Mucosa of descending colon (tissue), 3 donors: ENCODE measurements at places on chromosomes 2 and 18.

DNA sequence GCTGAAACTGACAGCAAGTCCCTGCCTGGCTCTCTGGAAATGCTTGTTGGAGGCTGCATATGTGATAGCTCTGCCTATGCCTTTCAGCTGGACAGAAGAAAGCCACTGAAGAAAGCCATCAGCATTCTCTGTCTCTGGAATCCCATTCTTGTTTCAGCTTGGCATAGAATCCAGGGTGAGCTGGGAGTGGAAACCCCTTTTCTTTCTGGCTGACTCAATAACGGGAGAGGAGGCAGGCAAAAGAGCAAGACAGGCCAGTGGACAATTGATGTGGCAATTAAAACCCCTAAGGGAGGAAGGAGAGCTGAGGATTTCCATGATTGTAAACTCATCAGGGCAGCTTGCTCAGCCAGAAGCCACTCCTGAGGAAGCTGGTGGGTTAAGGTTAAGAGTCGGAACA, 208.1 kb downstream of the CLIP4 start:
- DNase-seq: no peak

- DNase-seq: peak; percentile 25
These were observed 70.2 kb upstream of the ITM2C start for GRCh38 chr2:230794497-230794896.

GRCh38 chr2:133241224-133241571, 327.1 kb downstream of the NCKAP5 start:
- DNase-seq: no peak

- DNase-seq: no peak
These were observed 12.3 kb downstream of the FASTKD1 start for GRCh38 chr2:169561364-169561763.

DNA sequence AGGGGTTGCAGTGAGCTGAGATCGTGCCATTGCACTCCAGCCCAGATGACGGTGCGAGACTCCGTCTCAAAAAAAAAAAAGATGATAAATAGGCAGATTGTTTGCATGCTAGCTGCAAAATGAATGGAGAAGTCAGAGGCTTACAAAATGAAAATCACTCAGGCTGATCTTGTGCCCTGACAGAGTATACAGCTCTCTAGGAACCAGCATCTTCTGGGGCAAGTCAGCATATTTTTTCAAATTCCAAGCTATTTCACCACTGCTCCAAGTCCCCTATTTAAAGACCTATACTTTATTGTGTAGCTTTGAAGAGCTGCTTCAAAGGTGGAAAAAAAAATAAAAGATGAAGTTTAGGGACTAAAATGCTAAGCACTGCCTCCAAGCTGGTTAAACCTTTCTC, 6.1 kb downstream of the E2F6 start:
- DNase-seq: no peak

DNA sequence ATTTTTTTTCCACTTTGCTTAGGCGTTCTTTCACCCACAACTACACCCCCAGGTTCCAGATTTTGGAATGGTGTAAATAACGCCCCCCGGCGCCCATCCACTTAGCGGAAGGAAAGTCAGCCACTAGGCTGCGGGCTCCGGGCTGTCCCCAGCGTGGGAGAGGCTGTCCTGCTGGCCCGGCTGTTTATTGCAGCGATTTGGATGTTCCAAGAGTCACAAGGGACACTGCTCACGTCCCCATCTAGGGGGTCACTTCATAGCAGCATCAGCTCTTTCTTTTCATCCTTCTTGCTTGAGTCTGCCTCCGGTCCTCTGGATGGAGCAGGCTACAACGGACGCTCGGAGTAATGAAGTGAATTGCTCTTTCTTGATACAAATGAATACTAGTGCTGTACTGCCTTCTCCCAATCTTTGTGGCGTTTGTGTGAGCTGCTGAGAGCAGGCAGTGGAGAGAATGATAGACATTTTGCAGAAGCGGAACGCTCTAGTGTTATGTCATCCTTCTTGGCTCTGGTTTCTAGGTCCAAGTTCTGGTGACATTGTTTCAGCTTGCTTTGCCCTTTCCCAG, 50.7 kb upstream of the PAIP2B start:
- DNase-seq: peak; percentile 32

DNA sequence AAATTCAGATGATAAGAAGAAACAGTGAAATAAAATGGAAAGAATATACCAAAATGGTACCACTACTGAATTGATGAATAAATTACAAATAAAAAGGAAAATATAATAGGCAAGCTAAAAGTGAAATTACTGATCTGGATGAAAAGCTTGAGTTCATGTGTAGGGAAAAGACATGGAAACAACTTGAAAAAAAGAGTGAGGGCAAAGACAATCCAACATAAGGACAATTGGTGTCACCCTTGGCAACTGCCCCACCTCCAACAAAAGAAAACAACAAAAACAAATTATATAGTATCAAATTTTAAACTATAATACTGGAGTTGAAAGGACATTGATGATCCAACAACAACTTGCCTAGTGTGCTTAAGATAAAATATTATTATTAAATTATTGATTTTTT, 37.6 kb downstream of the PPP1R1C start:
- no peak for DNase-seq

DNA sequence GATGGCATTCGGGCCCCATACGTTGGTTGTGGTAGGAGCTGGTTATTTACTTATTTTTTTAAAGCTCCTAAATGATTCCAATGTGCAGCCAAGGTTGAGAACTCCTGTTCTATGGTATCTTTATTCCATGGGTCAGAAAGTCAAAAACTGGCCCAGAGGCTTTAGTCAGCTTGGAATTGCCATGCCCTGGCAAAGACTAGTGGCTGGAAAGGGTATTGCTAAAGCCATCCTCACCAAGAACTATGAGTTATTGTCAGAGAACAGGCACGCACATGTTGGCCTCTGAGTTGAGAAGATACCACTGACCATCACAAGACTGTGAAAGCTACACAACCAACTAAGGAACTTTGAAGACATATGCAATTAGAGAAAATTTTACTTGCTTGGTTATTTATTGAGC, 47.9 kb upstream of the ACMSD start:
- no peak for DNase-seq

GRCh38 chr18:75745147-75745546, 317.6 kb upstream of the SMIM21 start:
- DNase-seq: no peak

DNA sequence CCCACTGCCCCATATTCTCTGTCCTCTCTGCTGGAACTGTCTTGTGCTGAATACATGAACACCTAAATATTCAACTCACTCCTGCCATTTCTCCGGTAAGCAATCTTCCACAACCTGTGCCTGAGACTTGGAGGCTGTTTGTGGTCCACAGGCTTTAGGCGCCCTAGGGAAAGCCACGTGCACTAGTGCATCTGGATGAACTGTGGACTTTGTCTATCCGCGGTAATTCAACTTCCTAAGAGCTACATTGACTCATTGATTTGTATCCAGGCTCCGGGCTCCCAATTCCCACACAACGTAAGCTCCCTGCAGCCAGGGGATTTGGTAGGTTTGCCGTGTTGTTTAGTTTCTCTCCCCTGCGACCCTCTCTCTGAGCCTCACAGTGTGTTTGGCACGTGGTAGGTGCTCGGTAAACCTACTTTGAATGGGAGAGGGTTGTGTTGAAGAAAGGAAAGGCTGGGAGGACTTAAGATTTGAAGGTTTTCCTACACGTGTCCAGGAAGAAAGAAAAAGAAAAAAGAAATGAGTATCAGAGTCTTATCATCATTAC, 718.2 kb downstream of the DPP10 start:
- no peak for DNase-seq

DNA sequence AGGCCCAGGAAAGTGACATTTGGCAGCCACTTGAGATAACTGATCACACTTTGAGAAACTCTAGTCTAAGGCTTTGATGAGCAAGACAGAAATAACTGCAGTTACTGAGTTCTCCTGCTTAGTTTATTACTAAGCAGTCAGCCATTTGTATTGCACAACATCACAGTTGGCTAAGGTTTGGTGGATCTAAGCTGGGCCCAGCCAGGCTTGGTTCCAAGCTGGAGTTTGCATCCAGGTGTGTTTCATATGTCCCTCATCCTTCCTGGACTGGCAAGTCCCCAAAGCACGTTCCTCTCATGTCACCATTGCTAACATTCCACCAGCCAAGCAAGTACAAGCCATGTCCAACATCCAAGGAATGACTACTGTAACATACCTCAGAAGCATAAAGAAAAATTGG, 71.3 kb upstream of the ZNF532 start:
- DNase-seq: no peak

GRCh38 chr18:31677592-31677991, 6.8 kb downstream of the B4GALT6 start:
- no peak for DNase-seq

DNA sequence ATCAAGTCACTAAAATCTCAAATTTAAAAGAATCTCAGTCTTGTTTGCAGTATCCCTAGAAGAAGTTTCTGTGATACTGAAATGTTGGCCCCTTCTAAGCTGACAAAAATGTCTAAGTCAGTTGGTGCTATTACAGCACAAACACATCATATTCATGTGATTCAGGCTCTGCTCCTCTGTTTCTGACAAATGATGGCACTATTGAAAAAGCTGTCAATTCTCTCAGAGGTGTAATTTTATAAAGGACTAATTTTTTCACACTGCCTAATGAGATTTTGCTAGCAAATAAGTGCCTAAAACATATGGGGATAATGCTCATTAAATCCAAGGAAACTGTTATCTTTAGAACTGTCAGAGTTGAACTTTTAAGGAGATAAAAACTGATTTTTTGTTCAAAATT, 445.9 kb downstream of the DSC3 start:
- no peak for DNase-seq

DNA sequence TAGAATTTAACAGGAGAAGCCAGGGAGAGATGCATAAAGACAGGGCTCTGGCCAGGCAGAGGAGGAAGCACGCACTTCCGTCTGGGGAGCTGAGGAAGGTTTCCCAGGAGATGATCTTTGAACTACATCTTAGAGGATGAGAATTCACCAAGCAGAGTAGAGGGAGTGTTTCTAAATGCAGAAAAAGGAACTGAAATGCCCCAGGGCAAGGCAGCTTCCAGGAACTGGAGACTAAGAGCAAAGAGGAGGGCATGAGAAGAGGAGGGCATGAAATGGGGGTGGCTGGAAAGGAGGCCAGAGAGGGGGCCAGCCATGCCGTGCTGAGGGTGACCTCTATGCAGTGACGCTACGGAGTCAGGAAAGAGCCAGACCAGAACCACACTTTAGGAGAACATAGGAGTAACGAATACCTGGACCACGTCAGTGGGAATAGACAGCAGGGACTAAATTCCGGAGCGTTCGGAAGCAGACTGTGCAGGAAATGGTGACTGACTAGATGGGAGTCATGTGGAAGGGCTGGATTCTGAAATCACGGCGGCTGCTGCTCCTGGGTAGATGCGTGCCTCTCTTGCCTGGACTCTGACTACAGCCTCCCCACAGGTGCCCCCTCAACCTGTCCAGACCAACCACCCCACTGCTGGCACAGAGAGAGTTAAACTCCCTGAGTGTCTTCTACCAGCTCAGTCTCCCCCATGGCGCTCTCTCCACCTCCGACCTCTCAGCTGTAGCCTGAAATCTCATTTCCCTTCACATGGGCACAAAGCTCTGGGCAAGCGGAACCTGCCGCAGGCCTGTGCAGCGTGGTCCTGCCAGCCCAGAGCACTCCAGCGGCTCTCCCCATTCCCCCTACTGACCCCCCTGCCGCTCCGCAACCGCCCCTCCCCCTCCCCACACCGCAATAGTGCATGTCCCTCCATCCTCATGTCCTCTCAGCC, 87.0 kb upstream of the RTN4 start:
- DNase-seq: peak; percentile 57

GRCh38 chr2:145849466-145849865, 1329.5 kb upstream of the ZEB2 start:
- no peak for DNase-seq

GRCh38 chr18:63683890-63684289, 18.9 kb upstream of the SERPINB11 start:
- no peak for DNase-seq

DNA sequence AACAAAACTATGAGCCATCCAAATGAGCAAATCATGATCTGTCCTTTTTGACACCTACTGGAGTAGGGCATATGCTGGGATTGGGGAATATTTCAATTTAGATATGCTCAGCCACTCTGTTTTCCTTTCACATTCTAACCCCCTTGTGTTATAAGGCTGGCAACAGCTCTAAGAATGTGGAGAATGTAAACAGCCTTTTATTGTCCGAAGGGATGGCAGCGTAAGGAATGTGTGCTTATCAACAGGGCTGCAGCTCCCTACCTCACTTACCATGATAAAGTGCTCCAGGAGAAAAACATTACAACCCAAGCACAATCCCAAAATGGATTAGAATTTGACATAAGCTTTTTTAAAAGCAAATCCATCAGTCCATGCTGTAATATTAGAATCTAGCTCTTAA, 2.2 kb downstream of the NXPH2 start:
- DNase-seq: no peak
